ENCODE measurements at places on chromosomes 12 and 14. TPM values are rescaled to one million over a fixed set of nuclear protein-coding genes. Genes with fewer than 3 reads are reported as not detected.

PTPRQ gene
- under 0.01 TPM for total RNA-seq

VWF gene
- total RNA-seq: 1,035 TPM

IQSEC3 gene
- under 0.01 TPM for total RNA-seq

PAPLN gene
- total RNA-seq: 25.3 TPM

JAG2 gene
- total RNA-seq: 26.6 TPM

CTDSP2 gene
- 74.0 TPM for total RNA-seq

ZC2HC1C gene
- total RNA-seq: 0.33 TPM

RXYLT1 gene
- total RNA-seq: 8.6 TPM

BMAL2 gene
- total RNA-seq: 29.3 TPM

CELA1 gene
- total RNA-seq: not detected
